ENCODE measurements at places on chromosomes 3 and 15.

GRCh38 chr3:3084890-3085289, 25.3 kb downstream of the IL5RA start:
- no peak for DNase-seq

DNA sequence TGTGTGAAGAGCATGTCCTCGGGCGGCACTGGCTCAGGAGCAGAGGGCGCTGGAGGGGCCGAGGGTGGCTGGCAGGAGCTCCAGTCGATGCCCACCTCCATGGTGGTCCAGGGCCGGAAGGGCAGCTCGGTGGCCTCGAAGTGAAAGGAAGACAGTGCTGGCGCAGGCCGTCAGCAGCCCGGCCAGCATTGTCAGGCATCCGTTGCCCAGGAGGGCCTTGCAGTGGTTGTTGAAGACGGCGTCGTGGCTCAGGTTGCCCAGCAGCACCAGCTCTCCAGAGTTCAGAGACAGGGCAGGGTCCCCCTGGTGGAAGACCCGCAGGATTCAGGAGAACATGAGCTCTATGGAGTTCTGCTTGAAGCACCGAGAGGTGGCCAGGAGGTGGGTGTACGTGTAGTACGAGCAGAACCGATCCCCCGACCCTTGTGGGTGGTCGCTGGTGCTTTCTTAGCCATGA, 16.5 kb upstream of the SIAH2 start:
- DNase-seq = no peak

DNA sequence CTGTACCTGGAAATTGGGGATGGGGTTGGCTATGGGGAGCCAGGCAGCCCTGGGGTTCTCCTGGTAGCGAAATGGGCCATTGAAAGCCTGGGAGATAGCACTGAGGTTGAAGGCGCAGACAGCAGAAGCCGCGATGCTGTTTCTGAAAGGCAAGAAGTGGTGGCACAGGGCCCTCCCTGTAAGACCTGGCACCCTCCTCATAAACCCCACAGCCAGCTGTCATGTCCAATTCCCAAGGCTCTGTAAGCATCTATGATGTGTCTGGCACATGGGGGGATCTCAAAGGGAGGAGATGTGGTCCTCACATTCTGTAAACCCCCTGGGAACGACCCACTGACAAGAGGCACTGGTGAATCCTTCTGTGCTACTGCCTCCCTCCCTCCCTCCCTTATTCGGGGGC, 104.0 kb downstream of the SEMA5B start:
- no peak for DNase-seq

- no peak for DNase-seq
Observed at GRCh38 chr3:171155122-171155700, 128.7 kb upstream of the SLC2A2 start.

Measured in GDM1 (cell line).